ENCODE measurements at places on chromosomes 12 and 14.

GRCh38 chr12:39443081-39443928, at the start of gene KIF21A:
Gene KIF21A, minus strand, starts transcription at chr12:39443120. Its CDS starts 150 bp downstream, at chr12:39442970.
- peak; percentile 93 for DNase-seq

- DNase-seq, result no peak
These were observed 133.9 kb downstream of the STXBP6 start for GRCh38 chr14:24915958-24916595.

DNA sequence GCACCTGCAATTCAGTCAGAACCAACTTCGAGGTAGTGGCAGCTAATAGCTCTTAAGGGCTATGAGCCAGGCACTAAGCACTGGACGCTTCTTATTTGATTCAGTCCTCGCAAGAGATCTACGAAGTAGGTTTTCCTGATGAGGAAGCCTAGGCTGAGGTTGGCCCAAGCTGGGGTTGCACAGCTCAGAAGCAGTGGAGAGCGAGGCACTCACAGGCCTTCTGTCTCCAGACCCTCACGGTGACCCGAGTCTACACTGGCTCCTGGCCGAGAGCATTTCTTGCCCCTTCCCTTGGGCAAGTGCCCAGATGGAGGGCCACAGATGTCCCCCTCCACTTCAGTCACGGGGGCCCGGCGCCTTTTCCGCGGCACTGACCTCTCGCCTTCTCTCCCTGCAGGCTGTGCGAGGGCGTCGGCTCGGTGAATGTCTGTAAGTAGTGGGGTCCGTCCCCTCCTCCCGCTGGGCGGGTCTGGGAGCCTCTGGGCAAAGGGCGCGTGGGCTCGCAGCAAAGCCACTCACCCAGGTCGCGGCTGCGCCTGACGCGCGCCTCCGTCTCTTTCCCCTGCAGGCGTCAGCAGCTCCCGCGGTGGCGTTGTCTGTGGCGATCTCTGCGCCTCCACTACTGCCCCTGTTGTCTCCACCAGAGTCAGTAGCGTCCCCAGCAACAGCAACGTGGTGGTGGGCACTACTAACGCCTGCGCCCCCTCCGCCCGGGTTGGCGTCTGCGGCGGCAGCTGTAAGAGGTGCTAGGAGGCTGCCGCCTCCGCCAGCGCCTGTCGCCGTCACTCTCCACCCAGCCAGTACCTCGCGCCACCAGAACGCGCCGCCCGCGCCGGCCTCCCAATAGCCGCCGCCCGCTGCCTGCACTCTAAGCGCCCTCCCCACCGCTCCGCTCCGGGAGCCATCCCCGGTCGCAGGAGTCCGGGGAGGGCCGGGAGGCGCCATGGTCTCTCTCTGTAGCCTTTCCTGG, 13.1 kb downstream of the KRT83 start:
- peak; percentile 90 for DNase-seq

DNA sequence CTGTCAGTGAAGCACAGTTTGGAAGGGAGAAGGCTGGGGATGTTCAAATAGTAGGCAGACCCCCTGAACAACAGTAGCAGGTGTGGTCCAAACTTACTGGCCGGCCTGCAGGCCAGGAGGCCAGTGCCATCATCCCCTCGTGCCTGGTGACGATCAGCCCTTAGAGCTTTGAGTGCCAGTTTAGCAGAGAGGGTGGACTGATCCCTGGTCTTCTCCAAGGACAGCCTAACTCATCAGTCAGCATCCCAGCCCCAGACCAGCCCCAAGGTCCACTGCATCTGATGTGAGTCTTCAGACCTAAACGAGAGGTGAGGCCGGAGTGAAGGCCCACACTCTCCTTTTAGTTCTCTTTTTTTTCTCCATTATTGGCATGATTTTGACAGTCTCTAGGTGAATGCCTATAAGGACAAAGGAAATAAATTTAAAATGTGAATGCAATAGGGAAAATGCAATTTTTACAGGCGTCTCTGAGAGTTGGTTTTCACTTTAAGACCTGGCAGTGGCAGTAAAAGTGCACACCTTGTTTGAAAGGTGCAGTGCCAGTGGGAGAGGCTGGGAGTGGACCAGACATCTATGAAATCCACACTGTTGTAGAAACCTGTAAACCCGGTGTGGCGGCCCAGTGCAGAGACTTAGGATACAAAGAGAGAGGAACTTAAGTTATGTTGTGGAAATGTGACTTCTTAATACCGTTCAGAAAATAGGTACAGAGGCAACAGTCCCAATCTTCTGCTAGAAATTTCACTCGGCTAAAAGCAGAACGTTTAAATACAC, 311.2 kb downstream of the CACNA1C start:
- no peak for DNase-seq

DNA sequence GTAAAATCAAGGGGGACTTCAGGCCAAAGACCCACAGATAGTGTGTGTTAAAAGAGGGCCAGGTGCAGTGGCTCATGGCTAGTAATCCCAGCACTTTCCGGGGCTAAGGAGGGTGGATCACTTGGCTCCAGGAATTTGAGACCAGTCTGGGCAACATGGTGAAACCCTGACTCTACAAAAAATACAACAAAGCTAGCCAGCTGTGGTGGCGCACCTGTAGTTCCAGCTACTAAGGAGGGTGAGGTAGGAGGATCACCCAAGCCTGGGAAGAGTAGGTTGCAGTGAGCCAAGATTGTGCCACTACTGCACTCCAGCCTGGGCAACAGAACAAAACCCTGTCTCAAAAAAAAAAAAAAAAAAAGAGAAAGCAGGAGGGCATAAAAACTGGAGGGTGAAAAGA, 8.5 kb downstream of the VCPKMT start:
- no peak for DNase-seq

DNA sequence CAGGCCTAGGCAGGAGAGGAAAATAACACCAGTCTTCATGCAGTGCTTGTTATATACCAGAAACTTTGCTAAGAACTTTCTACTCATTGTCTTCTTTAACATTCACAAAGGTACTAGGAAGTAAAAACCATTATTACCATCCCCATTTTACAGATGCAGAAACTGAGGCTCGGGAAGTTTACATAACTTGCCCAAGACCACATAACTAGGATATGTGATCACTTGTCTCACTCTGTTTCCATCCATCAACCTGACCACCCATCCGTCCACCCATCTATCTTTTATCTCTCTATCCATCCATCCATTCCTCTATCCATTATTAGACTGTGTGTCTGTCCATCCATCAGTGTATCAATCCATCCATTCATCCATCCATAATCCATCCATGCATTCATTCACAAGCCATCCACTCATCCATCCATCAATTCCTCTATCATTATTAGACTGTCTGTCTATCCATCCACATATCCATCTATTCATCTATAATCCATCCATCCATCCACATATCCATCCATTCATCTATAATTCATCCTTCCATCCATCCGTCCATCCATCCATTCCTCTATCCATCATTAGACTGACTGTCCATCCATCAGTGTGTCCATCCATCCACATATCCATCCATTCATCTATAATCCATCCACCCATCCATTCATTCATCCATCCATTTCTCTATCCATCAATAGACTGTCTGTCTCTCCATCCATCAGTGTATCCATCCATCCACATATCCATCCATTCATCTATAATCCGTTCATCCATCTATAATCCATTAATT, 16.5 kb downstream of the SDSL start:
- DNase-seq, result no peak

GRCh38 chr14:63477556-63477955, 65.6 kb downstream of the PPP2R5E start:
- DNase-seq, result no peak

DNA sequence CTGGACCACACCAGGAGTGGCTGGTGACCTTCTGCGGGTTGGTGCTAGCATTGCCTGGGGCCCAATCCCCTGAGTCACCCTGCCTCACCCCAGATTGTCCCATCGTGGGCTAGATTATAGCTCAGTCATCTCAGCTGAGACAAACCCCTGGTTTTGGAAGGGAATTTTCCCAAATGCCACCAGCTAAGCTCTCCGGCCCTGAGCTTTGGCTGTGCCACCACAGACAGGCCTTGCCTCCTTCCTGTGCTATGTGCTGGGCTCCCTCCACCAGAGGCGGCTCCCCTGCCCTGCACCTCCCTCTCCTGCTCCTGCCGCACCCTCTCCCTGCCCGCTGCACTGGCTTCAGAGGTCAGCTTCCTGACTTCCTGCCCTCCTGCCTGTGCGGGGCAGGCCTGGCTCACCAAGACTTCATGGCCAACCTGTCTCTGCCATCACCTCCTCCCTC, 196.3 kb downstream of the TSPAN9 start:
- no peak for DNase-seq

DNA sequence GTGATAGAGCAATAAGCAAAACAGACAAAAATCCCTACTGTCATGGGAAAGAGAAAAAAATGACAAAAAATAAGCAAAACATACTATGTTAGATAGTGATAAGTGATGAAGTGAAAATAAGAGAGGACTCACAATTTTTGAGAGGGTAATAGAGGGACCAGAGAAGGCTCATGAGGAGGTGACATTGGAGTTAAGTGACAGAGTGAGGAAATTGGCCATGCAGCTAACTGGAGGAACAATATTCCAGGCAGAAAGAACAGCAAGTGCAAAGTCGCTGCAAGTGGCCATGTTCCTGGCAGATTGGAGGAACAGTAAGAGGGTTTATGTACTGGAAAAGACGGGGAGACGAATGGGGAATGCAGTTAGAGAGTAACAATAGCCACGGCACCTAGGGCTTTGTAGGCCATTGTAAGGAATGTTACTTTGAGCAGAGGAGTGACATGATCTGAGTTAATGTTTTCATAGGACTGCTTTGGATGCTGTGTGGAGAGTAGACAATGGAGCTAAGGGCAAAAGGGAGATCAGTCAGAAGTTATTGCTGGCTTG, 1.4 kb upstream of the SAV1 start:
- peak; percentile 27 for DNase-seq

Data from eye (tissue), 1 donor.